Bone marrow (tissue), 2 donors: ENCODE measurements at places on chromosomes 5 and 9.
A peak's percentile ranks its signal among the peaks of the same experiment; 100 is the strongest.

- no peak for DNase-seq
Measured at GRCh38 chr5:83586874-83587776, 115.6 kb downstream of the VCAN start.

DNA sequence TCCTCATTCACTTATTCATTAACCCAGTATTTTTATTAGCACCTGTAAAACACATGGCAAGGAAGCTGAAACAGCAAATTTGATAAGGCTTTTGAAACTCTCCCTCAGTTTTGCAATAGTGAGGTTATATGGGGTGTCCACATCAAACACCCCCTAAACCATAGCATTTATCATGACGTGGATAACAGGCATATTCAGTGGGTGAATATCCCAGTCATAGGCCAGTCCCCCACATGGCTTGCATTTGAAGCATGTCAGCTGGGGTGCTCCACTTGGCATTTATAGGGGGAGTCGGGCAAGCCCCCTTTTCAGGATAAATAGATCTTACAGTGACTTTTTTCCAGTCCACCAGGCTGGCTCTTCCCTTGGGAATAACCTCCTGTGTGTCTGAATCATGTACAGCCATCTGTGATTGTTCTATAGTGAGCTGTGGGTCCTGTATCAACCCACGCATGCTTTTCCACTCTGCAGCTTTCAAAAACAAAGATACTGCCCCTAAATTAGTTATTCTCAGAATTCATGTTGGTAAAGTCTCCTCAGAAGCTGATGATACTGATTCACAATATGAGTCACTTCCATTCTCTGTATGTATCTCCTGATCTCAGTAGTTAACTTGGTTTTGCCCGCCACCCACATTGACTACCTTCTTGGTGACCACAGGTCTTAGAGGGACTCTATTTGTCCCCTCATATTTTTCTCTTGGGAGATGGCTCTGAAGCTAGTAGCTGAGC, 84.4 kb upstream of the SPIN1 start:
- DNase-seq = no peak

DNA sequence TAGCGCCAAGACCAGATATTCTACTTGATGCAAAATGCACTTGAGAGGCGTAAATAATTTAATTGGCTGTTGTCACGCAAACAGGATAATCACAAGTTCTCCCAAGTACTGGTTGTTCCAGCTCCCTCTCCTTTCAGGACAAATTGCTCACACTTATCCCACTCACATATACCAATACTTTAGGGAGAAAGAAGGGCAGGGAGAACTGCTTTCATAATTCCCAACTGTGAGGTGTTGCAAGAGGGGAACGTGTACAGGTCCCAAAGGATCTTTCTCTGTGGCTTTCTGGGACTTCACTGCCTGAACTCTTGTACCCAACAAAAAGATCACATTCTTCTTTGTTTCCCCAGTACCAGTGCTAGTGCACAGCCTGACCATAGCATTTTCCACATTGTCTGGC, 21.5 kb upstream of the TGFBI start:
- no peak for DNase-seq

GRCh38 chr5:2439608-2440007, 311.9 kb downstream of the IRX2 start:
- no peak for DNase-seq

DNA sequence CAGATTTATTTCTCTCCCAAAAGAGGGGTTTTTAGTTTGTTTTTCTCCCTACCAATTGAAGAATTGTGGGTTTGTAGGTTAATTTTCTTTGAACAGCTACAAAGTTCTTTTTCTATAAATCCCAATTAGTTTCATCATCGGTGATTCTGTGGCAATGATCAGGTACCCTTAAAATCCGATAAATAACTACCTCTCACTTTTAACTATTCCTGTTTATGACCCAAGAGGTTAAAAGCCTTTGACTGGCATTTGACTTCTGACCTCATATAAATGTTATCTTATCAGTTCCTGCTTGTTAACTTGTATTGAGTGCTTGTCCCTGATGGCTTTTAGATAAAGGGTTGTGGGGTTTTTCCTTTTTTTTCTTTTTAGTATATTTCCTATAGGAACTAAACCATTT, 124.4 kb upstream of the TMEM161B start:
- no peak for DNase-seq

GRCh38 chr5:181198905-181199519, 6.0 kb downstream of the TRIM7 start:
- DNase-seq = no peak

DNA sequence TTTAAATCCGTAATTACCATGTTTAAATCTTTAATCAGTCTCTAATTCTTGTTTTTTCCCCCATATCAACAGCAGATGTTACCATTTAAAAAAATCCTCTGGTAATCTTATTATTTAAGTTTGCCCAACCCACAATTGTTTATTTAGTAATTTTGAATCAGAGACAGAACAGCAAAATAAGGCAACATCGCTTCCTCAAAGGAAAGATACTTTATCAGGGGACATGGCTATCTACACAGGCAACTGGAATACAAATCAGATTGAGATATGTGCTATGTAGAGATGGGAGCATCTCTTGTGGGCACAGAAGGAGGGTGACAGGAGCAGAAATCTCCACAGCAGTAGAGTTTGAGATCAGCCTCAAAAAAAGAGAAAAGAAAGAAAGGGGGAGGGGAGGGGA, 674.4 kb downstream of the SEMA5A start:
- no peak for DNase-seq

DNA sequence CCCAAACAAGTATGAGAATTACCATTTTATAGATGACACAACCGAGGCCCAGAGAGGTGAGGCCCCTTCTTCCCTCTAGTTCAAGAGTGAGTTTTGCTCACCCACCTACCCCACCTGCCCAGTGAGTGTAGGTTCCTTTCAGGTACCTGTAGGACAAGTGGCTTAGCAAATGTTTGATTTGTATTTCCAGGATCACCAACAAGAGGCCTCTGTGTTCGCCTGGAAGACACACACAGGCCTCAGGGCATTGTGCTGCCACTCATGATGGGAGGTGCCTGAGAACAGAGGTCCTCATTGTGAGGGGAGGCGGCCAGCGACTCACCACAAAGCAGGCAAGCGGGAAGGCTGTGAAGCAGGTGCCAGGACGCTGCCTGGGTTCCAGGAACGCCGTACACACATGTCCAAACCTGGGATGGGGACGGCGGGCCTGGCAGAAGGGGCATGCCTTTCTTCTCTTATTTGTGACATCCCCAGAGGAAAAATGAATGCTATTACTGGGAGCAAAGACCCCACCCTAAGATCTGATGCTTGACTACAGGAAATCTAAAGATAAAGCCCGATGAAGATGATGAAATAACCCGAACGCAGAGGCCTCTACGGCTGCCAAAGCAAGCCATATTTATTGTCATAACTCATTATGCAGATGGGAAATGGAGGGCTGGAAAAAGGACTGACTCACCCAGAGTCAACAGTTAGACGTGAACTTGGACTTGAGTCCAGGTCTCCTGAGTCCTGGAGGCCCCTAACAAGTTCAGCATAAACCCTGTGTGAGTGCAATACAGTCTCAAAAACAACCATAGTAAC, 60.2 kb upstream of the SLC25A51 start:
- DNase-seq = no peak

DNA sequence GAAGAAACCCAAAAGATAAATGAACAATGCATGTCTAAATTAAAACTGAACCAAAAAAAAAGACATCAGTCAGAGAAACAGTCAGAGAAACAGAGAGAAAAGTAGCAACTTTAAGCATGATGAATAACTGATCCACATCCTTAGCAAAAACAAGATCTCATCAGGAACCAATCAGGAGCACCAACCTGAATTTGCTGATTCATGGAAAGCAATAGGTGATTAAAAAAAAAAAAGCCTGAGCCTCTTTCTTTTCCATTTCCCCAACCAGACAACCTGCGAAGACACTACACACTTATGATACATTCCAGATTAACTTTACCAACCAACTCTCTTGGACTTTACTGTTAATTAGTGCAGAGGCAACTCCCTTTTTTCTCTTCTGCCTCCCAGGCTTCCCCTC, 112.7 kb upstream of the TAS2R1 start:
- DNase-seq = no peak

DNA sequence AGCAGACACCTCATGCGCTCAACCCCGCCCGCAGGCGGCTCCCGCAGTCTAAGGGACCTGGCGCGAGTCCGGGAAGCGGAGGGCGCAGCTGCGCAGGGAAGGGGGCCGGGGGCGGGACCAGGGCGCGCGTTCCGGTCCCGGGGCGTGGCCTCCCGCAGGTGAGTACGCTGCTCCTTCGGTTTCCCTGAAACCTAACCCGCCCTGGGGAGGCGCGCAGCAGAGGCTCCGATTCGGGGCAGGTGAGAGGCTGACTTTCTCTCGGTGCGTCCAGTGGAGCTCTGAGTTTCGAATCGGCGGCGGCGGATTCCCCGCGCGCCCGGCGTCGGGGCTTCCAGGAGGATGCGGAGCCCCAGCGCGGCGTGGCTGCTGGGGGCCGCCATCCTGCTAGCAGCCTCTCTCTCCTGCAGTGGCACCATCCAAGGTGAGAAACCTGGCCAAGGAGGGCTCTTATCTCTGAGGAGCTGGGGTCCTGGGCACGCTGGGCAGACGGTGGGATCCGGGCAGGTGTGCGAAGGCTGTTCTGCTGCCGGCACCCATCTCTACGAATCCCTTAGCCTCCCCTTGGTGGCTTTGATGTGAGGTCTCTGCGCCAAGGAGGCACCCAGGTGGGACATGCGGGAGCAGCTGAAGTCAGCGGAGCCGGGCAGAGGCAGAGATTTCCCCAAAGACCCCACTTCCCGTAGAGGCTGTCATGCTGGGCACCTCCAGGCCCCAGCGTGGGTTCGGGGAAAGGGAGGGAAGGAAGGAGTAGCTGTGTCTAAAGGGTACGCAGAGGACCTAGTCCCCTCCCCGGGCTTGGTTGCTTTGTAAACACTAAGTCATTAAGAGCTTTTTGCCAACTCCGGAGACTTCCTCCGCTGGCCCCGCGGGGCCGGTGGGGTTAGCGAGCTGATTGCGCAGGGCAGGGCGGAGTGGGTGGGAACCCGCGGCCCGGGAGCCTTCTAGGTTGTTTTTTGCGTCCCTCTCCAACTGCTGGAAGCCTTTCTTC, at the start of gene F2RL1:
Gene F2RL1 (plus strand): TSS at position 187 of the 988 bp plus-strand sequence. CDS start 153 bp downstream, at position 340.
- peak; percentile 23 for DNase-seq

DNA sequence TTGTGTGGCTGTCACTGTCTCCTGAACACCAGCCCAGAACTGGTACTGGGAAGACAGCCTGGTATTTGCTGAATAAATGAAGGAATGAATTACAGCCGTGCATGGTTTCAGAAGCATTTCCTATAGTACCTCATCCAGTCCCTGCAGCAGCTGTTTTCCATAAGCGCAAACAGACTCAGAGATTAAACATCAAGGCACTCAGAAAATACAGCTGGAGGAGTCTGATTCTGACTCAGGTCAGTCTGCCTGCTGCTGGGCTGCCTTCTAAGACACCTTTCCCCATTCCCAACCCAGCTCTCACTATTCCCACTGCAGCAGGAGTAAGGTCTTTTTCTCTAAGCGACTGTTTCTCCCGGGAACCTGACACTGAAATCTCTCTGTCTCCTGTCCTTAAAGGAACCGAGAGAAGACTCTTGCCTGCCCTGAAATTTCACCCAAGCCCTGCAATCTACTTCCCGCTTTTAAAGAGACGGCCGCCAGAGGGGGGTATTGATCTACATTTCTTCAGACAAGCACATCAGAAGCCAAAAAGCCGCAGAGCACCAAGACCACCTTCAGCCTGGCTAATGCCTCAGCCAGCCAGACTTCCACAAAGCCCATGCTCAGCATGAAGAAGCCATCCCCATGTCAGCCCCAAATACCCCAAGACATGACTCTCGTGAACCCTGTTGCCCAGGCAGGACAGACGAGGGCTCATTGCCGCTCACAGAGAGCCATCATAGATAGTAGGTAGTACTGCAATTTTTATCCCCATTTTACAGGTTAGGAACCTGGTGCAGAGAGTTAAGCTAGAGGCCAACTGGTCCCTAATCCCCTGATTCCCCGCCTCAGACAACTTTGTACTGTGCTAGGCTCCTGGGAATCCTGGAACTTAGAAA, 5.4 kb upstream of the FOXI1 start:
- DNase-seq = peak; percentile 42

GRCh38 chr5:37966871-37967270, 127.0 kb upstream of the GDNF start:
- no peak for DNase-seq

GRCh38 chr5:35799753-35800152, 56.9 kb upstream of the IL7R start:
- DNase-seq = no peak

GRCh38 chr9:33465096-33465495, 8.6 kb downstream of the NOL6 start:
- DNase-seq = no peak

- no peak for DNase-seq
Measured at GRCh38 chr5:179228341-179229121, 116.7 kb downstream of the ADAMTS2 start.

GRCh38 chr5:32017692-32018367, 156.3 kb downstream of the GOLPH3 start:
- no peak for DNase-seq

- no peak for DNase-seq
Measured at GRCh38 chr9:137694962-137695875, 76.4 kb downstream of the EHMT1 start.

DNA sequence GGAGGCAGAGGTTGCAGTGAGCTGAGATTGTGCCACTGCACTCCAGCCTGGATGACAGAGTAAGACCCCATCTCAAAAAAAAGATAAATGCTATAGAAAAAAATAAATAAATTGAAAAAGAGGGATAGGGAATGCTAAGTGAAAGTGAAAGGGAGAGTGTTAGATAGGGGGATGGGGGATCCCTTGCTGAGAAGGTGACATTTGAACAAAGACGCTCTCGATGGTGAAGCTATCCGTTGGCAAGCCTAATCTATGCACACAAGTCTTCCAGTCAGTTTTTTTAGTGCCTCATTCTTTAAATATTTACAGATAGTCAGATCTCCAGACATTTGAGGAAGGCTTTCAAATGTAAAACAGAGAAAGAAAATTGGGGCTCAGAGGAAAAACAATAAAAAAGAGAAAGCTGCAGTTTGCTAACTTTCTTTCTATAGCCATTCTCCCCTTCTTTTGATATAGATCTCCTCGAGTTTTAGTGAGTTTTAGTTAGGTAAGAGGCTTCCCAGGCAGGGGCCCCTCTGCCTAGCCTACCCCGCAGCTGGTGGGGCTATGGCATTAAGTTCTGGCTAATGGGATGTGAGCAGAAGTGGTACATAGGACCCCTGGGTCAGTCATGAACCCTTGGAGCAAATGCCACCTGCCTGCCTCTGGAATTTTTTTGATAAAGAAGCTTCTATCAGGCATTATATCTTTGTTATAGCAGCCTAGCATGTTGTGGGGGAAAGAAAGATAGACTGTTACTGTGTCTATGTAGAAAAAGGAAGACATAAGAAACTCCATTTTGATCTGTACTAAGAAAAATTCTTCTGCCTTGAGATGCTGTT, 12.0 kb downstream of the GLRX start:
- no peak for DNase-seq

DNA sequence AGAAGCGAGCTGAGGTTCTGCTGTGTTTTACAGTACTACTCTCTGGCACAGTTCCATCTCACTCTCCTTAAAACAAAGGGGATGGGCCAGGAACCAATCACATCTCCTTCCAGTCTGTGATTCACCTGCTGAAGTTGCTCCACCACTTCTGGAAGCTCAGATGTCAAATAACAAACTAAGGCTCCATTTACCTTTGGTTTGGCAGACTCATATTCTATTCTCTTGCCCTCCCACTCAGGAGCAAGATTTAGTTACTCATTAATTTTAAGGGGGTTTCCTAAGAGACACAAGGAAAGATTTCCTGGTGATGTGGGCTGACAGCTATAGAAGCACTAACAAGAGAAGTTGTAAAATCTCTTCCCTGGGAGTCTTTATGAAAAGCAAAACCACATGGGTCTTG, 37.8 kb upstream of the KIF2A start:
- no peak for DNase-seq
